Sigmoid colon (tissue), 7 donors: ENCODE measurements at places on chromosomes 12 and 14. TPM values are rescaled to one million over a fixed set of nuclear protein-coding genes. Genes with fewer than 3 reads are reported as not detected.

GRCh38 chr14:85263916-85264675 lies 265.8 kb upstream of the FLRT2 start:
- no peak overlapping the region for H3K4me3 ChIP-seq
- no peaks in the 10 kb centered on the region for H3K27me3 ChIP-seq
- no peaks in the 10 kb centered on the region for H3K4me1 ChIP-seq

DNA sequence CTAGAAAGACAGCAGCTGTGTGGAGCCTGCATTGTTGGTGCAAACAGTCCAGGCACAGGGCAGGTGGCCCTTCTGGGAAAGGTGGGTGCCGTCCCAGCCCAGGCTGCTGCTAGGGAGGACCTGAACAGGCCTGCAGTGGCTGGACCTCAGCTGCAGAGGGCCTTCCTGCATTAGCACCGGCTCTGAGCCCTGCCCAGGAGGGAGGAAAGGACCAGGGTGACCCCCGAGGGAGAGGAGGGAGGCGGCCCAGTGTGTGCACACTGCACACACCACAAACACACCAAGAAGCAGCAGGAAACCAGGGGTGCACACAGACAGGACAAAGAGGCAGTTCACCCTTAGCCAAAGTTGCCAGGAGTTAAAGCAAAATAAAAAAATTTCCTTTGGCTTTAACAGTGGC lies 8.0 kb upstream of the PGAM5 start:
- no peaks in the 10 kb centered on the region for H3K4me1 ChIP-seq
- H3K4me3 ChIP-seq = no peak overlapping the region
- no peaks in the 10 kb centered on the region for H3K27me3 ChIP-seq
- no peaks in the 10 kb centered on the region for H3K36me3 ChIP-seq

DNA sequence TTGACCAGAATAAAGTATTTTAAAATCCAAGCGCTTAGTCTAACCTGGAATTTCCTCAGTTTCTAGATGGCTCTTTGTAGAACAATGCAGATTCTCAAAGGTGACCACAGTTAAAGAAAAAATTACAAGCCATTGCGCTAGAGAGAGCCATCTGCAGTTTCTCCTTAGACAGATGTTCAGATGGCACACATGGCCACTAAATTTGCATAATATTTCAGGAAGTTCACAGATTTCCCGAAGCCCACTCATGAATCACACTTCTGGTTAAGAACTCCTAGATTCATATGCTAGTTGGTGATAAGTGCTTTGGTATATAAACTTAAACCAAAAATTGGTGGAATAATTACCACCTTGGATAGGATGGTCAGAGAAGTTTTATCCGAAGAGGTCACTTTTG lies 749 bp downstream of the AKAP3 start:
- no peak for DNase-seq
- no peaks in the 10 kb centered on the region for H3K27me3 ChIP-seq
- no peaks in the 10 kb centered on the region for H3K36me3 ChIP-seq
- no peaks in the 10 kb centered on the region for H3K4me1 ChIP-seq

DNA sequence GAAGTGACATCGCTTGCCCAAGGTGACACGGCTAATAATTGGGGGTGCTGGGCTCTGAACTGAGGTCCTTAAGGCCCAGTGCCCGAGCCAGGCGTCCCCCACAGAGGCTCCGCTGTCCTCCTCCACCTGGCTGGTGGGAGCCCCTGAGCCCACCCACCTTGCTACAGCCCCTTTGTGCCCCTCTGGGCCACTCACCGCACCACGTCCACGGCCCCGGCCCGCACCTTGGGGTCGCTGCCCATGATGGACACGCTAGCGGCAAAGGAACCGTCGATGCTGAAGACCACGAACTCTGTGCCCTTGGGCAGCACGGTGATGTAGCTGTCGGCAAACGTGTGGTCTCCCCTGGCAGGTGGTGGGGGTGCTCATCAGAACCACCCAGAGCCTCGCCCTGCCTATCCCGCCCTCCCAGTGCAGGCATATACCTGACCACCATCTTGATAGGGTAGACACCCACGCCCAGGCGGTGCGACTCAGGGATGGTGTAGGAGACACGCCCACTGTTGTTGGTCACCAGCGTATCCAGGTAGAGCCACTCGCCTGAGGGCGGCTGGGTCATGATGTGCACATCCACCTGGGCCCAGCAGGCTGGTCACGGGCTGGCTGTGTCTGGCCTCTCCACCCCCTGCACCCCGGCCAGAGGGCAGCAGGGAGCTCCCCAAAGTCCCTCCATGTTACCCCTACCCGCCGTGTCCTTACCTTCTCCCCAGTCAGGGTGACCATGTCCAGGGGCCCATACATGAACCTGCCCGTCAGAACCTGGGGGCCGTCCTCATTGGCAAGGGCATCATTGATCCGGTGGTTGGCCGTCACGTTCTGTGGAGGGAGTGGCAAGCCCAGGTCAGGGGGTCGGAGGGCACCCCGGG lies 6.8 kb downstream of the ARL6IP4 start:
- no peak overlapping the region for H3K4me3 ChIP-seq
- DNase-seq = no peak
- peaks cover 30% of the 10 kb centered on the region for H3K4me1 ChIP-seq
- H3K36me3 ChIP-seq = peaks cover 12% of the 10 kb centered on the region
- no peak overlapping the region for H3K27ac ChIP-seq

DNA sequence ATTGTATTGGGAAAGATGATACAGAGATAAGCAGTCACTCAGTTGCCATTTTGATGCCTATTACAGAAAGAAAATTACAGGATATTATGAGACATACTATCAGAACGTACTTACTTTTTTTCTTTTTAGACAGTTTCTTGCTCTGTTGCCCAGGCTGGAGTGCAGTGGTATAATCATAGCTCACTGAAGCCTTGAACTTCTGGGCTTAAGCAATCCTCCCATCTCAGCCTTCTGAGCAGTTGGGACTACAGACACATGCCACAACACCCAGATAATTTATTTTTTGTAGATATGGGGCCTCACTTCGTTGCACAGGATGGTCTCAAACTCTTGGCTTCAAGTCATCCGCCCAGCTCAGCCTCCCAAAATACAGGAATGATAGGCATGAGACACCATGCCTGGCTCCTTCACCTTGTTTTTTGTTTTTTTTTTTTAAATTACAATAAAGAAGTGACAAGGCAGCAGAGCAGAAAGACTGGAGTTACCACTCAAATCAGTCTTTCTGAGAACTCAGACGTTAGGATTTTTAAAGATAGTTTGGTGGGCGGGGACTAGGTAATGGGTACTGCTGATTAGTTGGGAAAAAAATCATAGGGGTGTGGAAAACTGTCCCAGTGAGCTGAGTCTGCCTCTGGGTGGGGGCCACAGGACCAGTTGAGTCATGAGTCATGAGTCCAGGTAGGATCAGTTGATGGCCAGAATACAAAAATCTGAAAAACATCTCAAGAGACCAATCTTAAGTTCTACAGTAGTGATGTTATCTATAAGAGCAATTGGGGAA lies 11.5 kb upstream of the CPM start:
- H3K27me3 ChIP-seq = no peaks in the 10 kb centered on the region
- H3K36me3 ChIP-seq = no peaks in the 10 kb centered on the region
- H3K4me1 ChIP-seq = no peaks in the 10 kb centered on the region
- DNase-seq = no peak

DNA sequence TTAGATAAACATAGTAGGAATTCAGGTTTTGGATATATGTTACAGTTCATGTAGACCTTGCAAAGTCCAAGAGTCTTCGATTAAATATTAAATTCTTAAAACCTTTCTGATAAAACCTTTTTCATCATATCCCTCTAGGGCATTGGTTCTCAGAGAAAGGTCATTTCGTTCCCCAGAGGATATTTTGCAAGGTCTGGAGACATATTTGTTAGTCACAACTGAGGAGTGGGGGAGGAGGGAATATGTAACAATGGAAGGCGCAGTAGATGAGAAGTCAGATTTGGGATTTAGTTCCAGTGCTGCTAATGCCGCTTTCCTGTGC lies 5.3 kb downstream of the TMEM253 start:
- H3K27me3 ChIP-seq = no peaks in the 10 kb centered on the region
- H3K27ac ChIP-seq = peak overlapping the region; percentile 99
- H3K4me3 ChIP-seq = no peak overlapping the region
- peaks cover 43% of the 10 kb centered on the region for H3K4me1 ChIP-seq
- no peaks in the 10 kb centered on the region for H3K36me3 ChIP-seq

DNA sequence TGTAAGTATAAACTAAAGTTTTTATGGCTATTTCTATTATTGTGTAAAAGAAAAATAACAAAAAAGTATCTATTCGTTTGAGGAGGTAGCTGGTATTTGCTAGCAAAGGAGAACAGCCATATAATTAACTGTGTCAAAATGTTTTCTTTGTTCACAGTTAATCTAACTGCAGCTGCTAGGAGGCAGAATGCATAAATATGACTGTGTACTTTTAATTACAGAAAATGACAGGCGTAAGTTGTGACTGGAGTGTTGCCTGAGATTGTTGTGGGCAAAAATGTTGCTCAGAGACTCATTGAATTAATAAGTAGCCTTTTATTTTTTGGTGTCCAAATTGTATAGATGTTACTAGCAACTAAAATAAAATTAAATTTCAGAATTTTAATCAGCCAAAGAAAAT lies 33.5 kb downstream of the PTPRO start:
- no peak overlapping the region for H3K27ac ChIP-seq
- no peak overlapping the region for H3K4me3 ChIP-seq
- H3K4me1 ChIP-seq = no peaks in the 10 kb centered on the region
- no peak for DNase-seq

DNA sequence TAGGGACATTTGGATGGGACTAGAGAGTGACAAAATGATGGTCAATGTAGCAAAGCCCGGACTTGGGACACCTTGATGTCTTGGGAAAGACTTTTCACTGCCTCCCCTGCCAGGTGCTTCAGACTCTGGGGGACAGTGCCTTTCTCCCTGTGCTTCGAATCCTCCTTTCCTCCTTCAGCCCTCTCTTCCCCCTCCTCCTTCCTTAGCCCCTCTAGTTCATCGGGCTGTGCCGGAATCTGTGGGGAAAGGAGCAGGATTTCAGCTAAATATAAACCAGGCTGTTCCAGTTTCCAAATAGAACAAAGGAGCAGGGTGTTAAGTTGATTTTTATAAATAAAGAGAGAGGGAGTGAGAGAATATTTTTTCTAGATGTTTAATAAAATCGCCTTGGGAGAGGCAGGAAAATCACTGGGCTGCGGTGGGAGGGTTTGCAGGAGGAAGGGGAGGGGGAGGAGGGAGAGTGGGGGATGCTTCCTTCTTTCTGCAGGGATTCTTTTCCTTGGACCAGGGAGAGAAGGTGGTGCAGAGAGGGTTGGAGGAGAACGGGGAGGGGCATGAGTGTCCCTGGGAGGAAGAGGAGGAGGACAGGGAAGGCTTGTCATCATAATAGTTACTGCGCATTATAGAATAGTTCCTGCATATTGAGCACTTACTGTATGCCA lies 21.3 kb upstream of the CABP1 start:
- no peak for DNase-seq
- no peaks in the 10 kb centered on the region for H3K4me1 ChIP-seq
- H3K4me3 ChIP-seq = no peak overlapping the region

DNA sequence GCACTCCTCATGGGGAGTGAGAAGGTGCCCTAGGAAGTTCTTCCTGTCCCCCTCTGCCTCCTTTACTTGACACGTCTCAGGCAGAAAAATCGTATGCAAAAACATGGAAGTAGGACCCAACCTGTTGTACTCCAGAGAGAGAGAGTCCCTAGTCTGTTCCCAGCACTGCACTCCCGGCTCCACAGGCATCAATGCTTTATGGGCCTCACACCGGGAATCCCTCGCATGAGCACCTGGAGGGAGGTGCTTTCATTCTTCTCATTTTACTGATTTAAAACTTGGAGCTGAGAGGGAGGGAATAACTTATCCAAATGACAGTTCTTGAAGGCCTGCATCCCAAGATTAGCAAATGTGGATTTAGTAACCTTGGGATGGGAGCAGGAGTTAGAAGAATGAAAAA lies 1101.4 kb downstream of the BCL11B start:
- no peaks in the 10 kb centered on the region for H3K4me1 ChIP-seq
- H3K4me3 ChIP-seq = no peak overlapping the region
- no peak for DNase-seq
- no peaks in the 10 kb centered on the region for H3K36me3 ChIP-seq

Gene AMDHD1
- 1.2 TPM for total RNA-seq

Gene B4GALNT1
- total RNA-seq = 0.99 TPM

Gene GLIPR1L2
- not detected for total RNA-seq

Gene SMIM41
- total RNA-seq = 0.41 TPM

Gene SOX5
- total RNA-seq = 13.6 TPM
